ENCODE measurements at places on chromosomes 2 and 18. TPM values are rescaled to one million over a fixed set of nuclear protein-coding genes. Genes with fewer than 3 reads are reported as not detected.

TMEM17 gene
- 1.1 TPM for polyA plus RNA-seq

PROM2 gene
- 1.0 TPM for polyA plus RNA-seq

NEURL3 gene
- not detected for polyA plus RNA-seq

HOXD9 gene
- polyA plus RNA-seq = 7.6 TPM

RAB27B gene
- 1.1 TPM for polyA plus RNA-seq

IL36B gene
- polyA plus RNA-seq = not detected

RAB3GAP1 gene
- polyA plus RNA-seq = 39.7 TPM

STPG4 gene
- polyA plus RNA-seq = 0.24 TPM

C1QL2 gene
- polyA plus RNA-seq = not detected
